Fibroblast of the aortic adventitia (primary cell): ENCODE measurements at places on chromosomes 1 and 21.
A peak's percentile ranks its signal among the peaks of the same experiment; 100 is the strongest.

GRCh38 chr1:231611851-231612250 is 14.7 kb upstream of the DISC1 start:
- no peak for DNase-seq

DNA sequence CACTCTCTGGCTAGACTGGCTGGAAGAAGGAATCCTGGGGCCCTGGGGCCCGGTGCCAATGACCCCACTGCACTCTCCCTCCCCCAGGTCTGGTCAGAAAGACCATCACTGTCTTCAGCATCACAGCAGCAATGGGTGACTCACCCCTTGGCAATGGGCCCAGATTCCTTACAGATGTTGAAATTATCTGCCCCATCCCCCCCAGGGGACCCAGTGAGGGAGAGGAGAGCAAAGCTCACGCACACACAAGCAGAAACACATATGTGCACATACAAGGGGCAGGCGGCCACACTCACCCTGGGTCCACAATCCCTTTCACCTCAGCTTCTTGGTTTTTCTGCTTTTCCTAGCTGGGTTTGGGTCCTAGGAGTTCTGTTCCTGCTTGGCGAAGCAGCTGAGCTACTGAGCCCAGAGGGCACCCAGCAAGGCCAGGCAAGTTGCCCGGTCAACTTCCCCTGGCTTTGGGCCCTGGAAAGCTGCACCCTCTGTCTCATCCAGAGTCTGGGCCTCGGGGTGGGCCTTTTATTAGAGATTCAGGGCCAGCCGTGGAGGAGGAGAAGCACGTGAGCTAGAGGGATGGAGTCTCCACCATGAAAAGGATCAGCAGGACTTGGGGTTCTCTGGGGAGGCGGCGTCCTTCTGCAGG is 2.6 kb downstream of the COL16A1 start:
- DNase-seq = peak; percentile 99

DNA sequence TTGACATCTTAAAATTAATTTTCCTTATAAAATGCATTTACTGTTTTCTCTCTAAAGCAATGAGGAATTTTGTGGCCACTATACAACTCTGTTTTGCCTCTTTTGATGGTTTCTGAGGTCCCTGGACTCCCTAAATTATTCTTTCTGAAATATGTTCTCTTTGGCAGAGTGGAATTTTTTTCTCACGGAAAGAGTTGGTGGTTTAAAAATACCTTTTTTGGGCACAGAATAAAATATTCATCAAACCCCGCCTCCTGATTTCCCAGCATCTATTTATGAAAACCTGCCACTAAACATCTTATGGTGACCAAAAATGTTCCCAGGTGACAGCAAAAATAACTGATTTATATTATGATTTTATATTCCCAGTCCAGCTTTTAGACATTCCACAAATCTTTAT is 165.3 kb upstream of the SYT6 start:
- no peak for DNase-seq

DNA sequence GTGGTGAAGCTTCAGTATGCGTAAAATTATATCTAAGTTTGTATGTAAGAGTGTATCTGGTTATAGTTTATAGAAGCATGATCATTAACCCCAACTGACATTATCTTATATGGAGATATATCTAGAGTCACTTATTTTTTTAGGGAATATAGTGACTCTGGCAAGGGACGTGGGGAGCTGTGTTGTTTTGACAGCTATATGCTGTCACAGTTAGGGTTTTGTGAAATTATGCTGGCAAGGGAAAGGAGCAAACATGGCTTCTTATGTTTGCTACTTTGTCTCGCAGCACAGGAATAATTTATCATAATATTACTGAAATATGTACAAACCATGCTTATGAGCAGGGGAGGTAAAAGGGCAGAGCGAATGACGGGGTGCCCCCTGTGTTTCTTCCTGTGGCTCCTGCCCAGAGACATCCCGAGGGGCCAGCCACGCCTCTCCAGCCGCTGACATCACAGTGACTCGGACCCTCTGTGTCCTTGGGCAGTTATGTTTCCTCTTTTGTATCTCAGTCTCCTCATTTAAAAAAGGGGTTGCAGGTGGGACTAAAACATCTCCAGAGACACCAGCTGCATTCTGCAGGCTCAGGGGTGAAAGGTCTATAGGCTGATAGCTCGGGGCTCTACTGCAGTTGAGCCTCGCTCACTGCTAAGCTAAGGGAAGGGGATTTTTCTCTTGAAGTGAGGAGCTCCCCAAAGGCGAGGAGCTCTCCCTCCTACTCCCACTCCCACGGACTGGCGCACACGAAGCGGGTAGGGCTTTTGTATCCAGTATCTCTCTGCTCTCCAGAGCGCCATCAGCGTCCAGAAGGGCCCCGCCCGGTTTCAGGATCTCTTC is 14.9 kb downstream of the A3GALT2 start:
- no peak for DNase-seq

- no peak for DNase-seq
Measured at GRCh38 chr21:44555200-44555875, 3.3 kb downstream of the KRTAP10-3 start.

- DNase-seq = no peak
Measured at GRCh38 chr21:18170829-18171228, 73.8 kb upstream of the CHODL start.

GRCh38 chr1:246417813-246418564 is 89.1 kb downstream of the SMYD3 start:
- no peak for DNase-seq

DNA sequence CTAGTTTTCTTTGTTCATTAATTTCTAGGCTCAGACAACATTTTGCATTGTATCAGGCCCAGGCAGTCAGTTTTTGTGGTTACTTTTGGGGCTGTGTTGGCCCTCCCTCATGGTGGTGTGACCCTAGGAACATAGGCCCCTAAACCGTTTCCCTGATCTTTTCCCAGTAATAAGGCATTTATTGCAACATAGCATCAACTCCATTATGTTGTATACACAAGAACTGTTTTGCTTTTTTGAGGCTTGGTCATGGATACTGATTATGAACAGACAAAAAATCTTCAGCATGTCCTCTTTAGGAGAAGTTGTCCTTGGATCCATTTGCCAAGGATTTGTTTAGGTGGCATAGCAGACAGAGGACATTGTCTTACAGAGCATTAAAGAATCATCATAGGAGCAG is 10.3 kb downstream of the B3GALT2 start:
- DNase-seq = no peak

GRCh38 chr21:34825948-34826548 is 157.3 kb downstream of the CLIC6 start:
- DNase-seq = no peak

GRCh38 chr1:208146650-208147049 is 97.5 kb downstream of the PLXNA2 start:
- DNase-seq = no peak

DNA sequence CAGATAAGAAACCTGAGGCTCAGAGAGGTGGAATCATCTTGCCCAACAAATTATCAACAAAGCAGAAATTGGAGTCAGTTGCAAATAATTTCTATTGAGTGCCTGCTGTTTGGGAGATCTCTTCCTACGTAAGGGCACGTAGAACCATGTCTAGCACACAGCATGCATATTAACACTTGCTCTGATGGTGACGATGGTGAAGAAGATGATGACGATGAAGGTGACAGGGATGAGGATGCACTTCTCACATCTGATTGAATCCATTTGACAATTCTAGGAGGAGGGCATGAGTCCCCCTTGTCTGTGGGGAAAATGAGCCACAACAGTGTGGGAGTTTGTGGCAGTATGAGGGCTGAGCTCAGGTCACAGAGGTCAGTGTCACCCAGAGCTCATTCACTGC is 183.6 kb downstream of the HIVEP3 start:
- no peak for DNase-seq

- DNase-seq = peak; percentile 36
Measured at GRCh38 chr1:20255666-20256065, 35.0 kb upstream of the VWA5B1 start.

DNA sequence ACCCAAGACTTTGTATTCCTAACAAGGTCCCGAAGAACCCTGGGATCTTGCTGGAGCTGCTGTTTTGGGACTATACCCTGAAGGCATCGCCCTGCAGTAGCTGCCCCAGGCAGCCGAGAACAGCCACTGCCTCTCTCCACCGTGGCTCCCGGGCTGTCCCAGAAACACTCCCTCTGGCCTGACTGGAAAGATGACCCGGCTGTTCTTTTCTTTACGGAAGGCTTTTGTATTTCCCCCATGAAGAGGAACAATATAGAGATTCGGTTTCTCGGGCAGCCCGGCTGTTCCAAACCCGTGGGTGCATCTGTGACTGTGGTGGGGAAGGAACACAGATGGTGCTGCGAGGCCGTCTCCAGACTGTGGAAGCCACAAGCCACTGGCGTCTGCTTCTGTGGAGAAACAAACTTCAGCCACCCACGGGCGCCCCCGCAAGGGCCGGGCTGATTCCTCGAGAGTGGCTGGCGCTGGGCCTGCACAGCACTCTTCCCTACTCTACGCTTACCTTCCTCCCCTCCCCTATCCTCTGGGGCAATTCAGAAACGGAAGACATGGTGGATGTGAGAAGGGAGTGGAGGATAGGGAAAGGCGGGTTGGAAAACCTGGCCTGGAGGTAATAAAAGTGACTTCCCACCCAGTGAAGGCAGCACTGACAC is 33.7 kb upstream of the VASH2 start:
- peak; percentile 8 for DNase-seq

- DNase-seq = no peak
Measured at GRCh38 chr1:22210176-22210575, 67.3 kb upstream of the WNT4 start.

DNA sequence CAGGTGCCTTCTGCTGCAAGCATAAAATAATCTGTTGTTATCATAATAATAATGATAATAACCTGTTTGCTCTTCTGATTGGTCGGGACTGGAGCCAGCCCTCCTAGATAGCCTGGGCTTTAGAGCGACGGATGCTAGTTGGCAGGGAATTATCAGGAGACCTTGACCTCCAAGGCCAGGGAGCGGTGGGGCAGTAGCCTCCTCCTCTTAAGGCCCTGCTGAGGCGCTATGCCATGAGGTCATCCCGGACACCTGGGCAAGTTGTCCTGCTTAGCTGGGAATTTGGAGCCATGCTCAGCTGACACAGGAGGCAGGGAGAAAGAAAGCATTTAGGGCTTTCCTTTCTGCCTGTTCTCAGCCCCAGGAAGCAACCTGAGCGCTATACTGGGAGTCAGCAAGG is 15.6 kb downstream of the C1orf115 start:
- no peak for DNase-seq

GRCh38 chr1:91153341-91153740 is 131.5 kb upstream of the ZNF644 start:
- DNase-seq = no peak

GRCh38 chr1:222923506-222923905 is 108.7 kb downstream of the DISP1 start:
- DNase-seq = peak; percentile 20

DNA sequence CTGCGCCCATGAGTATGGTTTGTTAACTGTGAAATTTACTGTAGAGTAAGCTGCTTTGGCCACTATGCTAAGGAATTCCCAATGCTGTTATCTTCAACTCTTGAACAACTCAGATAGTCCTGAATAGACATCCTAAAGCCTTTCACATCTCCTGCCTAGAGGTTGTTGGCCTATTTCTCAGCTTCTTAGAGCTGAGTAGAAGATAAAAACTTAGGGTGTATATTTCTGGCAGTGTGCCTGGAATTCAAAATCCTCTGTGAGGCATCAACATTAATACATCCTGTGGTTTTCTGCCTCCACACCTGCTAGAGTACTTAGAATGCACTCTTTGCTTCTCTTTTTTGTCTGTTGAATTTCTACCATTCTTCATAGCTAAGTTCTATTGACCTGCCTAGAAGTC is 45.8 kb upstream of the RC3H1 start:
- no peak for DNase-seq

DNA sequence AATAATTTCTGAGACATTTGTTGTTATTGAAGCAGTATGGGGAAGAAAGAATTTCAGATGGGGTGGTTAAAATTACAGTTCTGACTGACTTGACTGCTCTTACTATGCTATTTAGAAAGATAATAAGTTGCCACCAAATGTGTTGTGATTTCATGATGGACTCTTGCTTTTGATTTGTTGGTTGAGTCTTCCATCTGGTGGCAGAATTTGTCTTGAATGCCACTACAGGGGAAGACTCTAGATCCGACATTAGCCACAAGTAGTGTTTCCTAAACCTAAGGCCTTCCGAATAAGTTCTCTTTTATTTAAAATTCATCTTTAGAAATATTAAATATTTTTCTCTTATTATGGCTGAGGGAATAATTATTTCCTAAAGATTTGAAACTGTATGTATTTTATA is 190.9 kb upstream of the ADGRL4 start:
- peak; percentile 49 for DNase-seq

DNA sequence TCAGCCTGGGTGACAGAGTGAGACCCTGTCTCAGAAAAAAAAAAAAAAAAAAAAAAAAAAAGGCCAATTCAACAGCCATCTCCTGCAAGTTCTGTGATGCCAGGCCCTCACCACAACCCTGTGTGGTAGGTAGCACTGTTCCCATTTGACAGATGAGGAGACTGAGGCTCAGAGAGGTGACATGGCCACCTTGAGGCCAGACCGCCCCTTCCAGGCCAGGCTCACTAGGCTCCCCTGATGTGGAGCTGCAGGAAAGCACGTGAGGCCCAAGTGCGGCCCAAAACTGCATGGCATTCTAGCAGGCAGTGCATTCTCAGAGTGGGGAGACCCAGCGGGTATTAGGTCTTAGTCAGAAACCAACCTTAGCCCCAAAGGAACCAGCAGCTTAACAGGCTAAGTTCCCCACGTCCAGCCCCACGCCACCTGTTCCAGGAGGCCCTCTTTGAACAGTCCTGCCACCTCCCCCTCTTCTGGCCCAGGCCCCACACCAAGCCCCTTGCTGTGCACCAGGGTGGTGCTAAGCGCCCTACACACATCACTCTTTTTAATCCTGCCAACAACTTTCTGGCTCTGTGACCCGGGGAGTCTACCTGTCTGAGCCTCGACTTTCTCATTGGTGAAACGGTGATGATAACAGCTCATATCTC is 11.7 kb upstream of the ECE1 start:
- no peak for DNase-seq

GRCh38 chr1:47703156-47703825 is 265.4 kb downstream of the FOXD2 start:
- peak; percentile 58 for DNase-seq

GRCh38 chr1:229544587-229544986 is 13.9 kb downstream of the ABCB10 start:
- DNase-seq = no peak

DNA sequence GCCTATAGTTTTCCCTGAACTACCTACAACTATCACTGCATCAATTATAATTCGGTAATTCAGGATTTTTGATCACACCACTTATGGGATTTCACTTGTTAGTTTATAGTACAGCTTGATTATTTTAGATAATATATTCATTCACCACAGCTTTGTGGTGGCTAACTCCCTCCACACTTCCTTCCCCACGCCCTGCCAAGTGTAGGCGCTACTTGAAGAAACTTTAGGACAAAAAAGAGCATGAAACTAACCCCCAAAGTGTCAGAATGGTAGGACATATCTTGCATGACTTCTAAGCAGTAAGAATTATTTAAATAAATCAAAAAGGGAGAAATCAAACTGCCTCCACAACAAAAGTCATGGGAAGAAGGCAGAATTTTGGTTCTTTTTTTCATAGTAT is 70.1 kb downstream of the LHX9 start:
- no peak for DNase-seq

- no peak for DNase-seq
Measured at GRCh38 chr1:81477710-81478109, 323.0 kb upstream of the ADGRL2 start.

GRCh38 chr1:23619299-23620188 is 60.2 kb upstream of the ID3 start:
- no peak for DNase-seq
